GM12892 (cell line): ENCODE measurements at places on chromosomes 4 and X.

DNA sequence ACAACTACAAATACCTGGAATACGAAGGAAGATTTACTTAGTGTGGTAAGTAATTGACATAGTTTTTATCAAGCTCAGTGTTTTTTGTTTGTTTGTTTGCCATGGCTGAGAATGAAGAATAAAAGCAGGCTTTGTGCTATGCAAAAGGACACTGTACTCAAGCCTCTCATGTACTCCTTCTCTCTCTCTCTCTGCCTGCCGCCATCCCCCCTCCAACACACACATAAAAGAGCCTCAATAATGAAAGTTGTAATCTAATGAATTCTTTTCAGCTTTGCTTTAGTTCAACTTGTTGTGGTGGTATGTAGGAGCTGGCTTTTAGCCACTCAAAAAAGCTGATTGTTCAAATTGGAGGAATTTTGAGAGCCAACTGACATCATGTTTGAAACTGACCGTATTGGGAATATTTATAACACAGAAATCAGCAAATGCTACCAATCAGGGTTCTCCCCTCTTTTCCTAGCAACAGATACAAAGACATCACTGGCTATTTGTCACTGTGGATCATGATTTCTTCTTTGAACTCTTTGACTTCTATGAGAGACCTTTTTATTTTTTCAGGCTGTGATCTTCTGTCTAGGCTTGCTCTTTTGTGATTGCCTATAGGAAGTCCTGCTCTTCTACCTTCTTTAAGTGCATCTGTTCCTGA lies 1148.8 kb downstream of the RAPGEF2 start:
- no peak for DNase-seq

DNA sequence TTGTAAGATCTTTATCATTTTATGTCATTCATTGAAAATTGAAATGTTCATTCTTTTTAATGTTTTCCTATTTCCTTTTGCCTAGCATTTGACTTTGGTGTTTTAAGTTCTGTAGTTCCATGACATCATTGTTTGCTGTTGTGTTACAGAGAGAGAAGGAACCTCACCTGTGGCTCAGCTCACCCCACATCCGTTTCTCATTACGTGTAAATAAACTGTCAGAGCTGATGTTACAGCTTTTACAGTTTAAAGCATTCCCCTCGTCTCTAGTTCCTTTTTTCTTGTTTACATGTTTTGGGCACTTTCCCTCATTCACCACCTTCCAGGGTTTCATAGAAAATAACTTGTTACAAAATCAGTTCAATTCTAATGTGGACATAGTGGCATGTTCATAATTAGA lies 137.2 kb downstream of the FNIP2 start:
- no peak for DNase-seq

GRCh38 chr4:143587703-143588102 lies 74.2 kb downstream of the SMARCA5 start:
- no peak for DNase-seq

DNA sequence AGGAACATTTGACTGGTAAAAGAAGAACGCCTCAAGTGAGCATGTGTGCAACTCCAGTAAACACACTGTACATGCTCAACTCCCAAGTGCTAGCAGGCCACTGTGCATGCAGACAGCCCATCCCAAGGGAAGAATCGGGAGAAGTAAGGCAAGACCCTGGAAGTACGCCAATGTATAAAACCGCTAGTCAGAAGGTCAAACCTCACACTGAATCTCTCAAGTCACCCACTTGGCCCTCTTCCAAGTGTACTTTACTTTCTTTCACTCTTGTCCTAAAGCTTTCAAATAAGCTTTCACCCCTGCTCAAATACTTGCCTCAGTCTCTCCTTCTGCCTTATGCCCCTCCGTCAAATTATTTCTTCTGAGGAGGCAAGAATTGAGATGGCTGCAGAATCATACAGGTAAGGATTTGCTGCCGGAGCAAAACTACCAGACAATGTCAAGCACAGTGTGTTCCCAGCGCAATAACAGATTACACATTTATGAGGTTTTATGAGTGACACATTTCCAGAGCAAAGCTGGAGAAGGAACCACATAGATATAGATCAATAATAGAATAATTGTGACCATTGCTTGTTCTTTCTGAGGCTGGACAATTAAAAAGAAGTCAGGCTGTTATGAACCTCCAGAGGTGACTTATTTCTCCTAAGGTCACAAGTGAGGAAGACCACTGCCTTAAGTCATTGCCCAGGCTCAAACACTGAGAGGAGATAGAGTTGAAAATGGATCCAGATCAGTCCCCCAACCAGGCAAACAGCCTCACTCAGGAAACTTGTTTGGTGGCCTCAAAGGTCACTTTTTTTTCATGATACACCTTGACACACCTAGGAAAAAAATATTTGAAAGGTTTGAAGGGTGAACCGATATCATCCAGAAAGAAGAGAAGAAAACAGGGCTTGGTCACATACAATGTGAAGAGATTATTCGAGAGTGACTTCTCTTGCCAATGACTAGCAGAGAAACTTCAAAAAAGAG lies 26.3 kb downstream of the CXCL1 start:
- DNase-seq: no peak

DNA sequence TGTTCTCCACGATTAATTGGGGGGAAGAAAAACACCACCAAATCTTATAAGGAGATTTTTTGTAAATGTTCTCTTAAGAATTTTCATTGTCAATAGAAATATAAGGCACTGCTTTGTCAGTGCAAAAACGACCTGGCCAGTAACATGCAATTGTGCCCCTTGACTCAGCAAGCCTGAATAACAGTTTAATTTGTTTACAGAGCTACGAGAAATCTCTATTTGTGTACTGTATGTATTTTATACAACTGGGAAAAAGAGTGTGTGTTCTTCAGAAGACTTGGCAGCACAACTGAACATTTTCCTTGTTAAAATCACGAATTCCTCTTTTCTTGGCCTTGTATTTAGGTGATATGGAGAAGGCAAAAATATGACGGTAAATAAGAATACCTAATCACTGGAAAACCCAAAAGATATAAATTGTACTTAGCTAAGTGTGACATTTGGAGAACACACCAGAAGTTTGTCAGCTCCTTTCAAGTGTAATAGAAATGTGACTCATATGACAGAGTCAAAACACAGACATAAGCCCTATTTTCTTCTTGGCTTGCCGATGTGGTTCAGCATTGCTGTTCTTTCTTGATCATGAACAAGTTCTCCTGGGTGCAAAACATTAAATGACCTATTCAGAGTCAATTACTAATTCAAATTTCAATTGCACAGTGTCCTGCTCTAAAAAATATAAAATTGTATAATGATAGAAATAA lies 945.0 kb upstream of the INTU start:
- DNase-seq: no peak

GRCh38 chr4:103052779-103053178 lies 23.8 kb downstream of the SLC9B2 start:
- DNase-seq: no peak

- no peak for DNase-seq
Measured at GRCh38 chrX:7582191-7582590, 260.8 kb upstream of the VCX start.

- no peak for DNase-seq
Measured at GRCh38 chr4:48103483-48104139, 30.4 kb downstream of the TXK start.

GRCh38 chrX:67665583-67665982 lies 121.8 kb downstream of the AR start:
- no peak for DNase-seq
